8988T (cell line): ENCODE measurements at places on chromosomes 7 and 10.

DNA sequence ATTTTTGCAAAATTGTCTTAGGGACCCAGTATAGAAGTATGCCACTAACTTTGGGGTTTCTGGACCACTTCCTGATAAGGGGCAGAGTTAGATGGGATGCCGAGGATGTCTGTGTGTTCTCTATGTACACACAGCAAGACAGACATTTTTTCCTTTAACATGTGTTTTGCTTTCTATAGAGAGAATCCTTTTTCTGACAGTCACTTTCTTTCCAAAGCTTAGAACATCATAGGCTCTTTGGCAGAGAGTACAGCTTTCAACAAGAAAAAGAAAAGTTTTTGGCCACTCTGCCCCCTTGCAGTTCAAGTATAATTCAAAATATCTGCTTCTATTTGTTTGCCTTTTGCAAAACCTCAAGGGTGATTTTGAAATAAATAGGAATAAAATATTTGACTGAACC, 44.1 kb downstream of the PAPSS2 start:
- no peak for DNase-seq

- DNase-seq, result no peak
These were observed 561.7 kb downstream of the GATA3 start for GRCh38 chr10:8616166-8616565.

DNA sequence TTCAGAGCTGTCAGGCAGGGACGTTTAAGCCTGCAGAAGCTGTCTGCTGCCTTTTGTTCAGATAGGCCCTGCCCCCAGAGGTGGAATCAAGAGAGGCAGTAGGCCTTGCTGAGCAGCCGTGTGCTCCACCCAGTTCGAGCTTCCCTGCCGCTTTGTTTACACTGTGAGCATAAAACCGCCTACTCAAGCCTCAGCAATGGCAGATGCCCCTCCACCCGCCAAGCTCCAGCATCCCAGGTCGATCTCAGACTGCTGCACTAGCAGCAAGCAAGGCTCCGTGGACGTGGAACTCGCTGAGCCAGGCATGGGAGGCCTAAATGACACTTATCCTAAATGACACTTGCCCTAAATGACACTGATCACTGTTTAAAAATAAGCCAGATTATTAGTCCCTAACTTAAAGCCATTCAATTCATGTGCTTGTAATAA, 6.8 kb upstream of the ASB15 start:
- no peak for DNase-seq

- no peak for DNase-seq
These were observed 67.6 kb downstream of the CAV1 start for GRCh38 chr7:116592445-116592844.

DNA sequence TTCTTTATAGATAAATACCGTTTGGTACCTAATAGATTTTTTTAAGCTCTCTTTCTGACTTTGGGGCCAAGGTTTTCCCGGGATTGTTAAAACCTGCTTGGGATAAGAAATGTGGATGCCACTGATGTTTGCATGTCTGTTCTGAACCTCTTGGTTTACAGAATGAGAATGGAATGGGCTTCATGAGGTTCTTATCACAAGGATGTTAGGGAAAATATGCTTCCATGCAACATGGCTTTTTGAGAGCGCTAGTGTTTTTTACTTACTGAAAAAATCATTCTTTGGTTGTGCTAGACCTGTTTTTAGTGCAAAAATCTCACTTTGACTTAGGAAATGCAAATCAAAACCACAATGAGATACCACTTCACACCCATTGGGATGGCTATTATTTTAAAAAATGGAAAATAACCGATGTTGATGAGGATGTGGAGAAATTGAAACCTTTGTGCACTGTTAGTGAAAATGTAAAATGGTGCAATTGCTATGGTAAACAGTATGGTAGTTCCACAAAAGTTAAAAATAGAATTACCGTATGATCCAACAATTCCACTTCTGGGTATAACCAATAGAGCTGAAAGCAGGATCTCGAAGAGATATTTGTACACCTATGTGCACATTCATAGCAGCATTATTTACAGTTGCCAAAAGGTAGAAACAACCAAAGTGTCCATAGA, 38.9 kb downstream of the TSPAN14 start:
- no peak for DNase-seq

DNA sequence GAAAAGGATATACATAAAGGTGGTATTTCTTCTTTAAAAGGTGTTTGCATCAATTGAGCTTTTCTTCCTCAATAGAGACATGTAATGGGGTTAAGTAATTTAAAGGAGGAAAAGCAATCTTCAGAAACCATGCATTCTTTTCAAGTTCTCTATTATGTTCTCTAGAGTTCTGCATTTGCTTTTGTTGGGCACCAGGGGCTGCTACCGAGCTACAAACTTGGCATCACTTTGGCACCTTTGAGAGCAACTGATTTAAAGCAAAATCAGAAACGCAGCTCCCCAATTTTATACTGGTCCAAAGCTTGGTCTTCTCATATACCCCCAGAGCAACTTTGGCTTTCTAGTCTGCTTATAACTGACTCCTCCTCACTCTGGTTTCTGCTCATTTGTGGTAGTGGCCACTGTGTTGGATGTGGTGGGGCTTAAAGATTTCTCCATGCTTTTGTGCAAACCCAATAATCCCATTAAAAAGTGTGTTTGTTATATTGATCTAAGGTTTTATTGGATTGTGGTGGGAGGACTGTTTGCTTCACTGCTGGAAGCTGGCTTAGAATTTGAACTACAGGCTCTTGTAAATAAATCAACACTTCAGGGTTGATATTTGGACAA, 712.1 kb downstream of the PHTF2 start:
- DNase-seq, result no peak

GRCh38 chr10:20644421-20644820, 252.7 kb downstream of the NEBL start:
- DNase-seq, result no peak

DNA sequence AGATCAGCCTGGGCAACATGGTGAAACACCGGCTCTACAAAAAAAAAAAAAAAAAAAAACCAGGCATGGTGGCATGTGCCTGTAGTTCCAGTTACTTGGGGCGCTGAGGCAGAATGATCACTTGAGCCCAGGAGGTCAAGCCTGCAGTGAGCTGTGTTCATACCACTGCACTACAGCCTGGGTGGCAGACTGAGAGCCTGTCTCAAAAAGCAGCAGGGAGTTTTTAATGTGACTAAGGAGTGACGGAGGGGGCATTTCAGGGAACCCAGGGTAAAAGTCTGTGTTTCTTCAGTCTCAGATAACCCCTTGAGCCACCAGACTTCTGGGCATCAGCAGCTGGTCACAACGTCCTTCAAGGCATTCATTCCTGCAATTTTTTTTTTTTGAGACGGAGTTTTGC, 2.2 kb upstream of the C10orf95 start:
- DNase-seq, result no peak

GRCh38 chr10:103227416-103227815, 18.3 kb upstream of the RPEL1 start:
- no peak for DNase-seq

- DNase-seq, result no peak
These were observed 162.4 kb upstream of the LAMB4 start for GRCh38 chr7:108292541-108292940.

GRCh38 chr10:89567576-89568245, 32.3 kb upstream of the SLC16A12 start:
- DNase-seq, result no peak

DNA sequence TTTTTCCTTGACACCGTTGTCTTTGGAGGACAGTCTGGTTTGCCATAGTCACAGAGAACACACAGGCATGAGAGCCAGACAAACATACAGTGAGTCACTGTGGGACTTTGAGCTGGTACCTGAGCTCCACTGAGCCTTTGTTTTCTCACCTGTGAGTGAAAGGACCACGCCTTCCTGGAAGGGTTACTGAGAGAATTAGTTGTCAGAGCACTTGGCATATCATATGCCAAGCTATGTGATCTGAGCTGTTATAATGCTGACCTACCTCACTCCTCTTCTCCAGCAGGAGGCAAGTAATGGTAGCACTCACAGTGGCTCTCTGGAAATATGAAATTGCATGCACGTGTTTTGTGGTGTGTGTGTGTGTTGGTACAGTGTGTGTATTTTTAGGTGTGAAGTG, 59.7 kb downstream of the CXCL12 start:
- no peak for DNase-seq

- DNase-seq, result no peak
These were observed 90.7 kb downstream of the NHLRC2 start for GRCh38 chr10:113945075-113945686.

- DNase-seq, result no peak
These were observed 49.2 kb downstream of the CUL2 start for GRCh38 chr10:35040760-35041501.

DNA sequence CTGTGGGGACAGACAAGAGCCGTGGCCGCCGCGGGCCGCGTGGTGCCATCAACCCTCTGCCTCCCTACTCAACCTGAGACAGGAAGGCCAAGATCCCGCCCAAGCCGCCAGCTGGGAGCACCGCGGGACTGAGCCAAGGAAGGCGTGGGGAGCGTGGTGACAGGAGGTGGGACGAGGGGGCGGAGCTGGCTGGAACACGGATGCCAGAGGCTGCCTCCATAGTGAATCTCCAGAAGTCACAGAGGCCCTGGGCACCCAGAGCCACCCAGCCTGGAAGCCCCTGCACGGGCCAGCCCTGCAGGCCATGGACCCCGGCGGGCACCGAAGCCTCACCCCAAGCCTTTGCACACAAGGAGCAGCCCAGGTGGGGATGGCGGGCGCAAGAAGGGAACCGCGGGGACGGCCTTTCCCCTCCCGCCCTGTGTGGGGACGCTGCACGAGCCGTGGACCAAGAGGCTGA, 18.1 kb upstream of the DPYSL4 start:
- no peak for DNase-seq

- no peak for DNase-seq
These were observed 6.8 kb upstream of the GPR15LG start for GRCh38 chr10:84166620-84167288.

GRCh38 chr10:90787393-90788198, 70.2 kb downstream of the HTR7 start:
- no peak for DNase-seq

GRCh38 chr10:63455507-63455906, 10.3 kb downstream of the JMJD1C start:
- no peak for DNase-seq

GRCh38 chr10:113234481-113234880, 284.4 kb downstream of the TCF7L2 start:
- no peak for DNase-seq

DNA sequence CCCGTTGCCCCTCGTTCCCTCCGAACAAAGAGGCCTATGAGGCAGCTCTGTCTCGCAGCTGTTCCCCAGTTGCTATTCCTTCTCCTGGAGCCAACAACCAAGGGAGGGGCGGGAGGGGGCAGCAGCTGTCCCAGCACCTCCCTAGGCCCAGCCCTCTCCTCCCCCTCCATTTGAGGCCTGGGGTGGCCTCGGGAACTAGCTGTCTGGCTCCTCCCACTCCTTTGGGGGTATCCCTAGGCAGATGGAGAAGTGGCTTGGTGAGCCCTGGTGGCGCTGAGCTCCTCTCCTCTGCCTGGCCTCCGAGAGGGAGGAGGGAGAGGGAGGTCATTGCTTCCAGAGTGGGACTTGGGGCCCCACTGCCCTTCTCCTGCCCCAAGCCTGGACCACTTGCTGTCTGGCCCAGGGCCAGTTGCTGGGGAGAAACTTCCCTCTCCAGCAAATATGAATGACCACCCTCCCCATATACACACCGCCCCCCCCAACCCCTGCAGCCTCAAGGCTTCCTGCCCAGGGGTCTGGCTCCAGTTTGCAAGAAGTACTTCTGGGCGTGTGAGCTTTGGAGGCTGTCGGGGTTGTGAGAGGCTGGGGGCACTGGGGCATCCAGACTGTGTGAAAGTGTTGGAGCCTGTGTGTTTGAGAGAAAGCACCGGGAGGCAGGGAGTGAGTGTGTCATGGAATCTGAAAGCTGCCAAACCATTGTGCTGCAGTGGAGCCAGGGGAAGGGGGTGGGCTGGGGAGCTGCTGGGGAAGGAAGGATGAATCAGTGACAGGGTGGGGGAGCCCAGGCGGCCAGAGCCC, 3.1 kb downstream of the FLNC start:
- DNase-seq, result no peak

DNA sequence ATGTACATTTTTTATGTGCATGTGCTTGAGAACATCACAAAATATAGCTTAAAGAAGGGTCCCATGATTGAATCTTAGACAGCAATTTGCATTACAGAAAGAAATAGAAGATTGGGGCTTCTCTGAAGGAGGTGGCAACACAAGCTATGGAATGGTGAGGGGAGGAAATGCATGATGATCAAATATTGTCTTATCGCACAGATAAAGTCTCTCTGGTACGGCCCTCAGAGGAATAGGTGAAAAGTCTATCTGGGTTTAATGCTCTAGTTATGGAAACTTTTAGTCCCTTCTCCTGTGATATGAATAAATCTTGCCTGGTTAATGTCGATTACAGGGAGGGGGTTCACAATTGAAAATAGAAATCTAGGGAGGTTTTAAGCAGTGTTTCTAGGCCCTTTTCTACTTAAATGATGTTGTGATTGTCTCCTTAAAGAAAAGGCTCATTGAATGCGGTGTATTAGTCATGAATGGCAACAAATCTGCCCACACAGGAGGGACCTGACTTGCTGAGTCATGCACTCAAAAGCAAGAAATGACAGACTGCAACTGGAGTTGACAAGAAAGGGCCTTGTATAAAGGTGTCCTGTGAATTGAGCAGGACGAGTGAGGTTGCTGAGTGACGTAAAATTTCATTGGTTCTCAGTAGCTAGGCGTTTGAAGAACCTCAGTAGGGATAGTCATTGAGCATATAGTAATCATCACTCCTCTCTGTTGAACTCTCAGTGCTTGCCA, 133.4 kb upstream of the CSTF2T start:
- DNase-seq, result no peak

- no peak for DNase-seq
These were observed 112.0 kb upstream of the PRSS1 start for GRCh38 chr7:142637240-142637639.

DNA sequence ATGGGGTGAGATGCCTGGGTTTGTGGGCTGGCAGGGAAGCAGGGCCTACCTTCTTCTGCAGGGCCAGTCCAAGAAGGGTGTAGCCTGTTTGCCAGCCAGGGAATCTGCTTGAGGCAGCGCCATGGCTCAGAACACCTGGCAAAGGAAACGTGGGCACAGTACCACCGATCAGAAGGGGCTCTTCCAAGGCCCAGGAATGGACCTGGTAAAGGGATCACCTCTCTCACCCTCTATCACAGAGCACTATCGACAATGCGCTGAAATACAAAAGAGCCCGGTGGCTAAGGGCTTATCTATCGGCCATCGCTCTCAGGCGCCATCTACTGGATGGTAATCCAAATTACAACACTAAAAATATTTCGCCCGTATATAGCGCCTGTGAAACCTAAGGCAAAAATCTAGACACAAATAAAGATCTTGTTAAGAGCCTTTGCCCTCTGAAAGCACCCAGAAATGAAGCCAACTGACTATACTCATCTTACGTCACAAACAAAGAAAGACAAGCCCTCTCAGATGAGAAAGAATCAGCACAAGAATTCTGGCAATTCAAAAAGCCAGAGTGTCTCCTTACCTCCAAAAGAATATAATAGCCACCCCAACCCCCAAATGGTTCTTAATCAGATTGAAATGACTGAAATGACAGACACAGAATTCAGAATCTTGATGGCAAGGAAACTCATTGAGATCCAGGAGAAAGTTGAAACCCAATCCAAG, 217.8 kb upstream of the HPS1 start:
- peak; percentile 21 for DNase-seq

GRCh38 chr7:142542942-142543341, 206.3 kb upstream of the PRSS1 start:
- DNase-seq, result no peak
